LHCN-M2 (cell line): ENCODE measurements at places on chromosomes 5 and 9.

DNA sequence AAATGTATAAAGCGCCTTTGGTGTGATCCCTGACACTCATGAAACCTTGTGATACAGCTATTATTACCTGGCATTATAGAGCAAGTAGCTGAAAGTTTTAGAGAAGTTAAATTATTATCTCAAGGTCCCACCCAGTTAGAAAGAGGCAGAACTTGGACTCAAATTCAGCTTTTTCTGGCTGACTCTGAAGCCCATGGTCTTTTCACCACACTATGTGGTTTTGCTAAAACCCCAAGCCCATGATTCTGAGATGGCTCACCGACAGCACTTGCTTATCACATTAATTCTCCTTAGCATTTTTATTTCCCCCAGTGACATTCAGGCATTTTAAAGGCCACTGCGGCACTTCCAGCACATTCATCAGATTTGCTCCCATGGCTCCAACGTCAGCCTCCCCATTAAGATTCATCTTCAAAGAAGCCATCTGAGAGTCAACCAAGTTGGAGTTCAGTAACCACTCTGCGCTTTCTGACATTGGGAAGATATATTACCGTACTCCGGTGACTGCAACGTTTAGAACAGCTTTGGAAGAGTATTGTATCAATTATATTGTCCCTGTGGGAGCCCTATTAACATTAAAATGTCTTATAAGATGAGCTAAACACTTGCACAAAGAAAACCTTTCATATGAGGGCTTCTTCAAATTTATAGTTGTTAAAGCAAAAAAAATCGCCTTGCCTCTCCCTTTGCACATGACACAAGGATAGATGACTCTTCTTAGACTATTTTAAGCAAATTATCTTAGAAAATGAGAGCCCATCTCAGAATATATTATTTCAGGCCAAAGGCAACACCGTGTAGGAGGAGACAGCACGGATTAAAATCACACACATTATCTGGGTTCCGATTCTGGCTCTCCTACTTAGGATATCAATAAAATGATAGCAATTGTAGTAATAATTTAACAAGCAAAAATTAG lies 638.1 kb downstream of the ACTL7B start:
- peak; percentile 7 for DNase-seq

- peak; percentile 47 for DNase-seq
Observed at GRCh38 chr9:86098824-86099700, at the start of gene GOLM1. TSS of gene GOLM1 (minus strand) at chr9:86099558. CDS start at chr9:86079320, 20,238 bp downstream.

- DNase-seq = no peak
Observed at GRCh38 chr9:81673310-81673709, 16.0 kb downstream of the TLE1 start.

DNA sequence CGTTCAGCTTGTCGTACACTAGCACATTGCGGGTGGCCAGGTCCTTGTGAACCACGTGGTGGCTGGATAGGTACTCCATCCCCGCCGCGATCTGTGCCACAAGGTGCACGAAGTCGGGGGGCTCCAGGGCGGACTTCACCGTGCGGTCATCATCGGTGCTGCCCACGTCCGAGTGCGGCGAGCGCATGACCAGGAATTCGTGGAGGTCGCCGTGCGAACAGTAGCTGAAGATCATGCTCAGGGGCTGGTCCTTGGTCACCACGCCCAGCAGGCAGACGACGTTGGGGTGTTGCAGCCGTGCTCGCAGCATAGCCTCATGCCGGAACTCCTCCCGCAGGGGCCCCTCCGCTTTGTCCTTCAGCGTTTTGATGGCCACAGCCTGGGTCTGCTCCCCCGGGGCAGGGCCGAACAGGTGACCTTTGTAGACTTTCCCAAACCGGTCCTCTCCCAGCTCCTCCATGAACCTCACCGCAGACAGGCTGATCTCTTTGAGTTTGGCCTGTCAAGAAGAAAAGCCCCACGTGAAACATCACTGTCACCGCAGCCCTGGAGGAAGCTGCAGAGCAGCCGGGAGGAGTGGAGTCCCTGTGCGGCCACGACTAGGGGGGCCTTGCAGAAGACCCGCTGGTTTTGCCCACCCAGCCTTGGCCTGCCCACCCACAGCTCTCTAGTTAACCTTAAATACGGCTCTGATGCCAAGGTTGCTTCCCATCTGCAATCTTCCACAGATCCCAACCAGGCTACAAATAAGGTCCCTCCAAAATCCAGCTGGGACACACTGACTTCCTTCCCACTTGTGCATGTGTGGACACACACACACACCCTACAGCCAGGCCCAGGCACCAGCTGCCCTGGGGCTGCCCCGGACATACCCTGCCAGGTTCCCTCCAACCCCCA lies 225.2 kb downstream of the ROR2 start:
- no peak for DNase-seq

- DNase-seq = no peak
Observed at GRCh38 chr9:10252174-10252573, 360.6 kb downstream of the PTPRD start.

GRCh38 chr5:92372766-92373165 lies 989.6 kb upstream of the ARRDC3 start:
- DNase-seq = peak; percentile 76

- no peak for DNase-seq
Observed at GRCh38 chr9:75002422-75003023, 25.6 kb downstream of the CARNMT1 start.

DNA sequence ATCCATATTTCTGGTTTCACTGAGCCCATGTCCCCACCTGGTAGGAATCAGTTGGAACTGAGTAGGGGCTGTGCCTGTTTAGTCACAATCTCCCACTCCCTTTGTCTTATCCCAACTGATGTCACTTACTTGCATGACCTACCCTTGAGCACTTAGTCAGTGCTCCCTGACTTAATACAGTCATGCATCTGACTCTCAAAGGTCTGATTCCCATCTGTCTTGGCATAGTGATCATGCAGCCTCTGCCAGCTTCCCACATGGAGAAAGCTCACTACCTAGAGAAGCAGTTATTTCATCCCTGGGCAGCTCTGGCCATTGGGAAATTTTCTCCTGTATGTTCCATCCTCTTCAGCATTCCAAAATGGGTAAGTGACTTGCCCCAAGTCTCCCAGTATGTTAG lies 24.8 kb downstream of the ABLIM3 start:
- DNase-seq = no peak

GRCh38 chr5:150562832-150563231 lies 54.9 kb downstream of the NDST1 start:
- DNase-seq = peak; percentile 61

DNA sequence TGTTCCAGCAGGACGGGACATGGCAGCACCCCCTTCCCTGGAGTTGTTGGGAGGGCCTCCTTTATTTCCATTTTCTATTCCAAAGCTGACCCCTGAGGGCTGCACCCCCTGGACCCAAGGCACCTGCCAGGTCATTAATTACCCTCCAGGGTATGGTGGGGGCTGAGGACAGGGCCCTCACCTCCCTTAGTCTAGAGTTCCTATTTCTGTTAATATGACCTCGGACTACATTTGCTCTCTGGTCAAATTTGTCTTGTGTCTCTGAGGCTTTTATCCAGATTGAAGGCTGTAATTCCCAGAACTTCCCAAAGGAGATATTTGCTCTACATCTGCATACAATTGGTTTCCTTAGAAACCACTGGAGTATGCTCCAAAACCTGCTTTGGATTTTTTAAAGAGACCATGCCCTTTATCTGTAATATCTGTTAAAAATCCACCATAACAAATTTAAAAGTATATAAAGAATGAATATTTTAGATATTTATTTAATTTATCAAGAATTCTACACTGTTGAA lies 16.8 kb downstream of the PHF2 start:
- no peak for DNase-seq

DNA sequence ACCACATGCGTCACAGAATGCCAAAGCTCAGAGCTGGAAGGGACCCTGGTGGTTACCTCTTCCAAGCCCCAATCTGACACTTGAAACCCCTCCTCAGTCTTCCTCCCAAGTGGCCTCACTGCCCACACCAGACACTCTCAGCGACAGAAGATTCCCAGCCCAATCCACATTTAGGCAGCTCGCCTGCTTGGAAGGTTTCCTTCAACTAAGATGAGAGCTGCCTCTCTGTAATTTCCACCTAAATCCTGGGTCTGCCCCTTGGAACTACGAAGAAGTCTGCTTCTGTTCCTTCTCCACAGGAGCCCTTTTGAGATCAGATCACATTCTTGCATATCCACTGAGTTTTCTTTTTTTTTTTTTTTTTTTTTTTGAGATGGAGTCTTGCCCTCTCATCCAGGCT lies 83.7 kb downstream of the PAX5 start:
- no peak for DNase-seq

GRCh38 chr9:20408513-20408912 lies 213.8 kb downstream of the MLLT3 start:
- DNase-seq = peak; percentile 14

GRCh38 chr5:131413605-131414559 lies 150.0 kb downstream of the CDC42SE2 start:
- no peak for DNase-seq

- peak; percentile 84 for DNase-seq
Observed at GRCh38 chr9:83220730-83221129, 157.8 kb upstream of the RASEF start.

DNA sequence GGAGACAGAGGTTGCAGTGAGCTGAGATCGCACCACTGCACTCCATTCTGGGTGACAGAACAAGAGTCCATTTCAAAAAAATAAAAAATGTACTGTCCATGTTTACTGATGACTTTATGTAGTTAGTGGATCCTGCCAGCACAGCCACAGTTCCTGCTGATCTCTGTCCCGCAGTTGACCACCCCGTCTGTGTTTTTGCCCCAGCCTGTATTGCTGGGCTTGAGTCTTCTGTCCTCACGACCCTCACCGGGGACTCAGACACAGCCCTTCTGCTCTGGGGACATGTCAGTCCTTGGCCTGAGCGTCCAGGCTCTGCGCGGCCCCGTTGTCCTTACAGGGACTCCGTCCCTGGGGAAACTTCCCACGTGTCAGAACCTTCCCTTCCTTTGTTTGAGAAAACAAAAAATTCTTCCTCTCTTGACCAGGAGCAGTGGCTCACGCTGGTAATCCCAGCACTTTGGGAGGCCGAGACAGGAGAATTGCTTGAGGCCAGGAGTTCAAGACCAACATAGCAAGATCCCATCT lies 14.5 kb downstream of the SURF6 start:
- no peak for DNase-seq

DNA sequence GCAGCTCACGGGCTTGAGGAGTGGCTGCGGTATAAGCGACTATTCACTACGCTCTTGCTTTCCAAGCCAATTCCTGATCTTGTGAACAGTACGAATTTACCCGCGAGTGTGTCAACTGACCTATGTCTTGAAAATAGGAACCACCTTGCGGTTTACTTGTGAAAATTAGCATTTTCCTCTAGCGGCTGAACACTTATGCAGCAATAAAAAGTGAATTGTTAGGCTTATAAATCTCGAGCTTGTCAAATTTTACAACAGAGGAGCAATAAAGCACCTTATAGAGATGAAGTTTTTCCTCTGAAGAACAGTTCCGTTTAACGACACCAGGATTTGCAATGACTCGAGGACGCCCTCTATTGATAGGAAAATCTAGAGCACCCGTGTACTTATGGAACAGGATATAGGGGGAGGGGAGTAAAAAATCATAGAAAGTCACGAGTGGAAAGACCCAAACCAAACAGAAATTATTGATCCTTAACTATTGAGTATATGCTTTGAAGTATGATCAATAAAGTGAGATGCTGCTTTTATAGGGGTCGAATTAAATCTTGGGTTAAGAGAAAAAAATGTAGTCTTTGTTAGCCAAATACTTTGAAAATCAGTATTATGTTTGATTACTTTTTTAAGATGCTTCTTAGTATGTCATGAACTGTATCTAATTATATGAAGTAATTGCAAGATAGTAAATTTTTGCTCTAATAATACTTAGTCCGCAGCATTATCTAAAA lies 1.9 kb upstream of the RGMB start:
- peak; percentile 95 for DNase-seq
